ENCODE measurements at places on chromosomes 12 and 14.

DNA sequence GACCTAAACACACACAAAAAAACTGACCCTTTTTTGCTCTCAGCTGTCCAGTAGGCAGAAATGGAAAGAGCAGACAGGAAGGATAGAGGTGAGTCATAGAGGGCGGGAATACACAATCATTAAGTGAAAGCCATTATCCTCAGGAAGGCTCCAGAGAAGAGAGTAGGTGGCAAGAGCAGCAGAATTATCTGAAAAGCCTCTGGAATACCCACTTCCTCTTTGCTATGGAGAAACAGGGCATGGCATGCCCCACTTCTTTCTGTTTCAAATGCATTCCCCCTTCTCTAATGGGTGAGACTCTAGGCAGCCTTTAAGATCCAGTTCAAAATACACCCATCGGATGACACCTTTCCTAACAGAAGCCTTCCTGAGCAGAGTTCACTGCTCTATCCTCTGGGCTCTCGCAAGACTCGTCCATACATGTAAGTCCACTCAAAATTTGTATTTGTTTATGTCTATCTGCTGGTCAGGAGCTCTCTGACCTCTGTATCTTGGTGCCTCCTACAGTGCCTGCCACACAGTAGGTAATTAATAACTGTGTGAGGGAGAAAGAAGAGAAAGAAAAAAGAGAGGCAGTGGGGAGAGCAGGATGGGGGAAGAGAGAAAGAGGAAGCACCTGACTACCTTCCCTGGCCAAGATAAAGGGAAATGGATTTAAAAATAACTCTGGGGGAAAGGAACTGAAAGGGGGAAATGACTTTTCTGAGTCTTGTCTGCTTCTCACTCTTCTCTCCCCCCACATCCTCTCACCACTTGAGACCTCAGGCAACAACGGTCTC is 8.5 kb downstream of the KLHL33 start:
- DNase-seq: no peak

GRCh38 chr12:16350682-16351081 is 3.2 kb downstream of the MGST1 start:
- DNase-seq: no peak

GRCh38 chr12:87782838-87783237 is 246.4 kb downstream of the C12orf50 start:
- DNase-seq: no peak

DNA sequence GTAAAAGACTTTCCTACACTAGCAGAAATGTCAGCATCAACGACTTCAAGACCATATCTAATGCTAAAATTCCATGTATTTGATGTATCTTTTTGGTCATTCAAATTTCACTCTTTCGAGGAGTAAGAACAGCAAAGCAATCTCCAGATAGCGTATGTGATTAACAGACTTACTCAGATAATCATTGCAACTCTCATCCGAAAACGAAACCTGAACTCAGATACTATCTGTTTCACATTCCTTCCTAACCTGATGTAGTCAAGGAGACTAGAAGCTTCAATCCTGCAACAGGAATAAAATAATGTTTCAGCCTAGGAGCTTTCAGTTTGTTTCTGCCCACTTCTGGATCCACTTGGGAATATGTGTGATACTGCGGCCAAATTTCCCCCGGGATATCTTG is 286.3 kb downstream of the NUAK1 start:
- no peak for DNase-seq
